ENCODE measurements at places on chromosomes 3 and 15.
A peak's percentile ranks its signal among the peaks of the same experiment; 100 is the strongest.

DNA sequence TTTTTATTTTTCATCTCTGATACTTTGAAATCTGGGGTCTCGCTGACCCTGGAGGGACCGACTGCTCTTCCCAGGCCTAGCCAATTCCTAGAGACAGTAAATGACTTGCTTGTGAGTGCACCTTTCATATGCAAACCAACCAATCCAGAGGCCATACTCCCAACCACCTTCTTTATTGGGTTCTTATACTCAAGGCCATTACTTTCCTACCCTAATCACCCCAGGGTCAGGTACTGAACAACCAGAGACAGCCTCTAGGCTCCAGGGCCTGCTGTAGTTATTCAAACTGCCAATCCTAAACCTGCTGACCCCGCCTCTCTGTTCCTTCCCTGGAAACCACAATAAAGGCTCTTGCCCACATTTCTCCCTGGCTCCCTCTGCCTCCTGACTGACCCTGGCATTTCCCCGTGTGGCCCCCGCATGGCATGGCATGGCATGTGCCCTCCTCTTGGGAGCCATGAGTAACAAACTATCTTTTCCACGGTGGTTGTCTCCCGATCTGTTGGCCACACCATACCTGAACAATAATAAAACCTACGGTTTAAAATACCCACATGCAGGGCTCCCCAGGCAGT lies 42.9 kb downstream of the ADCY5 start:
- DNase-seq = no peak

DNA sequence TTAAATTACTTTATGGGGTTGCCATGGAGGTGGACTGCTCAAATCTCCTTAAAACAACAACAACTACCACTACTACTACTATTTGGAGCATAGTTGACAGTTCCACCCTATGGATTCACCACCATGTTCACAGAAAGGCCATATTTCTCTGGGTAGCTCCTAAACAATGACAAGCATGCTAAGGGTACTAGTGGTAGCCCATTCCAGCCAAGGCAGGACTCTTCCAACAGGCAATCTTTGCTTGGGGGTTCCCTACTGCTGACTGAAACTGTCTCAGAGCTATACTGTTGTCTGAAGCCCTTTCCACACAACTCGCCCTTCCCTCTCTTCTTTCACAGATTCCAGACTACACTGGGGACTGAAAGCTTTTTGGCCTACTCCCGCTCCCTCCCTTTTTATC lies 68.9 kb downstream of the CYP19A1 start:
- DNase-seq = no peak

DNA sequence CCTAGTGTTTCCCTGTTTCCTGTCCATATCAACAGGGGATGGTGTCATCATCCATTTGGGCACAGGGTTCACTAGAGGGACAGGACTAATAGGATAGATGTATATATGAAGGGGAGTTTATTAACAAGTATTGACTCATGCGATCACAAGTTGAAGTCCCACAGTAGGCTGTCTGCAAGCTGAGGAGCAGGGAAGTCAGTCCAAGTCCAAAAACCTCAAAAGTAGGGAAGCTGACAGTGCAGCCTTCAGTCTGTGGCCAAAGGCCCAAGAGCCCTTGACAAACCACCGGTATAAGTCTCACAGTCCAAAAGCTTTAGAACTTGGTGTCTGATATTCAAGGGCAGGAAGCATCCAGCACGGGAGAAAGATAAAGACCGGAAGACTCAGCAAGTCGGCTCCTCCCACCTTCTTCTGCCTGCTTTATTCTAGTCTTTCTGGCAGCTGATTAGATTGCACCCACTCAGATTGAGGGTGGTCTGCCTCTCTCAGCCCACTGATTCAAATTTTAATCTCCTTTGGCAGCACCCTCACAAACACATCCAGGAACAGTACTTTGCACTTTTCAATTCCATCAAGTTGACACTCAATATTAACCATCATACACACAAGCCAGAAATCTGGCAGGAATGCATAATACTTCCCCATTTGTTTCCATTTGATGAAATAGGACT lies 43.4 kb downstream of the CD200 start:
- no peak for DNase-seq

GRCh38 chr3:13587442-13587841 lies 38.5 kb downstream of the FBLN2 start:
- no peak for DNase-seq

DNA sequence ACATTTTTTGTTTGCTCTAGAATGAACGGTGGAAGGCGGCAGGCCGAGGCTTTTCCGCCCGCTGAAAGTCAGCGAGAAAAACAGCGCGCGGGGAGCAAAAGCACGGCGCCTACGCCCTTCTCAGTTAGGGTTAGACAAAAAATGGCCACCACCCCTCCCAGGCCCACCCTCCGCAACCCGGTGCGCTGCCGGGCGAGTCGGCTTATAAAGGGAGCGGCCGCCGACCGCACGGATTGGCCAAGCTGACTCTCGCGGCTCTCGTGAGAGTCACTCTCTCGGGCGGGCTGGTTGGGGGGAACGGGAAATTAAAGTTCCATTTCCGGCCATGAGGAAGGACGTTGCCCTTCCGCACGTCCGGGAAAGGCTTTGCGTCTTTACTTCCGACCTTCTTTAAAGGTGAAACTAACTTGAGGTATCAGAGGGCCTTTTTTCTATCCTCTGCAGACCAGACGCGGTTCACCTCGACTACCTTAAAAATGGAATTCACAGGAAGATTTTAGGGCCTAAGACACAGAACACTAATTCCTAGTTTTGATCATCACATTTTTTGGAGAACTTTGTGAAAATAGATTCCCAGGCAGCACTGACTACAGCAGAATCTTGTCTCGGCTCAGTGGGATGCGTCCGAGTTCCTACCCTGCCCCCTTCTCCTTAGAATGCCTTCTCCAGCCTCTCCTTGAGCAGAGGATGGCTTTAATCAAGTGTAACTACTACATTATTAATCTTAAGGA lies at the start of gene TERC:
Gene TERC (minus strand): TSS at position 179 of the 731 bp plus-strand sequence.
- peak; percentile 85 for DNase-seq

Data from activated T-helper 1 cell treated with anti-CD3 and anti-CD28 coated beads, Interleukin-2, amount 50 U/mL, for 16 hours (primary cell).